NCI-H1092 treated with DMSO at 0.1 percent for 48 hours (cell line): ENCODE measurements at places on chromosomes 3 and 15.

GRCh38 chr3:190092250-190092649 lies 28.4 kb downstream of the P3H2 start:
- no peak for DNase-seq

DNA sequence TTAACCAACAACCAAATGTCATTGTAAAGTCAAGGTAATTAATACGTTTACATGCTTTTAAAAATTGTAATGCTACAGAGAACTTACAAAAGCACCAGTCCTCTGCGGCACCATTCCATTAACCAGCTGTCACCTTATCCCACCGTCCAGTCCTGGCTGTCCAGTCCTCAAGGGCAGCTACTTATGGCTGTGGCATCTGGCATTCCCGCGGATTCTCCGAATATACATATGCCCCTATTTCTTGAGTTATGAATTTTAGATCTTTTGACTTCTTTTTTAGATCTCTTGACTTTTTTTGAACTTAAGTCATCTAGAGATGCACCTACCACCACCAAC lies 382 bp upstream of the POMGNT2 start:
- no peak for DNase-seq

DNA sequence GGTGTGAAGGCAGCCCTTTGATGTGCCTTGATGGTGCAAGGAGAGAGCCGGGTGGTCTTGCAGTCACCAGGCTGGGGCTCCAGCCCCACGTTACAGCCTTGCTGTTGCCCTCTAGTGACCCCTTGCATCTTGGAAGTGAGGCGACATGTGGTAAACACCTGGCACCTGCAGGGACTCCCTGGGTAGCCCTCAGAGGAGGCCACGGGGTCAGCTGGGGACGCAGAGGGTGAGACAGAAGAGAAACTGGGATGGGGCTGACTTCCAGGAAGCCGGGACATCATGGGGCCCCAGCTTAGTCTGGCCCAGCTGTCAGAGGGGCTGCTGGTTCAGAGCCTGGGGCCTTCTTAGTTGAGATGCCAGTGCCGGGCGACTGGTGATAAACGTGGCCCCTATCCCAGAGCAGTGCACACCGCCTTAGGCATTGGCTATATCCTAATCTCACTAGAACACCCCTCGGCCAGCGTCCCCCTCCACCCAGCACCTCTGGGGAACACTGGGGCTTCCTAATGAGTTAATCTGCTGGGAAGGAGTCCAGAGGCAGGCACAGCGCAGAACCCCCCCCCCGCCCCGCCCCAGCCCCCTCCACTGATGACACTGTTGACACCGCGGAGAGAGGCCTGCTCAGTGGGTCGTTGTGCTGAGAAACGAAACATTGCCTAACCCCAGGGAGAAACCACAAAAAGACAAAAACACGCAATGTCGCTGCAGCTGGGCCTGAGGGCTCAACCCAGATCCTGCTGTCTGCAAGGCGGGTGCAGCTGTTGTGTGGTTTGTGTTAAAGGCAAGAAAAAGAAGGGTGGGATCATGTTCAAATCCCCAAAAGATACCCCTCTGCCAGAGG lies 60.5 kb upstream of the KLF13 start:
- DNase-seq: no peak

DNA sequence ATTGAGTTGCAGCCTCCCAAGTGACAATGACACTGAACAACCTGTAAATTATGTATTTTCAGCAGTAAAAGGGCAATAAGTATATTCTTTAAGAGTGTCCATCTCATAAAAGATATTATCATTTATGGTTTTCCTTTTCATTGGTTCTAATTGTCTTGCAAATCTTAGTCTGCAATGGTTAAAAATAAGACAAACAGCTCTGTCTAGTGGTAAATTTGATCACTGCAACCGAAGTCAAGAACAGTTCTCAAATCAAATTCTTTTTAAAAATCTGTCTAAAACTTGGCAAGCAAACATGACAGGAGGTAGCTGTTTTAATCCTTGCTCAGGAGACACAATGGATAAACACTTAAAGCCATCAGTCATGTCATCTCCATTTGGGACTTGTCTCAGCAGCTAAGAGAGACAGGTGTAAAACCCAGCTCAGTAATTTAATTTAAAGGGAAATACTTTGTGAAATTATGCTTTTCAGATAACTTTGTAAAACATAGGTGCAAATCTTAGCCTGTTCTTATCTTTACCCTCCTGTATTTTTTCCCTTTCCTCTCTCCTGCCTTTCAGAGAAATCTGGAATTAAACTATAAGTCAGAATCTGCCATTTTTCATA lies 150.3 kb upstream of the ARHGEF26 start:
- peak; percentile 32 for DNase-seq

GRCh38 chr3:12871404-12871983 lies 30.1 kb upstream of the RPL32 start:
- DNase-seq: no peak

DNA sequence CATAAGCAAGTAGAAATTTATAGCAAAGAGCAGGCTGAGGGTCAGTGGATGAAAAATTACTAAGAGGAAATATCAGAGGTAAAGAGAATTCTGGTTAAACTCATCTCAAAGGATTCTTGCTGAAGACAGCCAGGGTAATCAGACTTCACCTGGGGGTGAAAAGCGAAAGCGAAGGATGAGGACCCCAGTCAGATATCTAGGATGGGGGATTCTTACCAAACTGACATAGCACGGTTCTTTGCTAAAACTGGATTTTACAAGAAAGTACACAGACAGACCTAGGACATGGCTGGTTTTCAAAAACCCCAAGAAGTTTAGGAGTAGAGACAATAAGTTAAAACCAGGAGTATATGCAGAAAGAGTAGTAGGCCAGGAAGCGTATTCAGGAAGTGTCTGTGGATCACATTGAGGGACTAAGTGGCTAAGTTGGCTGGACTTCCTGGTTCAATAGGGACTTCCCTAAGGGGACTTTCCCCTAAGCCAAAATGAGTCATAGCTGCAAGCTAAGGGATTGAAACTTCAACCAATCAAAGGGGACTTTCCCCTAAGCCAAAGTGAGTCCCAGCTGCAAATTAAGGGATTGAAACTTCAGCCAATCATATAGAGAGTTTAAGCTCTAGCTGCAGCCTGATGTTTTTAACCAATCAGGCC lies 2.4 kb upstream of the CFAP91 start:
- DNase-seq: no peak

GRCh38 chr15:89500397-89501270 lies 4.3 kb upstream of the RHCG start:
- no peak for DNase-seq

DNA sequence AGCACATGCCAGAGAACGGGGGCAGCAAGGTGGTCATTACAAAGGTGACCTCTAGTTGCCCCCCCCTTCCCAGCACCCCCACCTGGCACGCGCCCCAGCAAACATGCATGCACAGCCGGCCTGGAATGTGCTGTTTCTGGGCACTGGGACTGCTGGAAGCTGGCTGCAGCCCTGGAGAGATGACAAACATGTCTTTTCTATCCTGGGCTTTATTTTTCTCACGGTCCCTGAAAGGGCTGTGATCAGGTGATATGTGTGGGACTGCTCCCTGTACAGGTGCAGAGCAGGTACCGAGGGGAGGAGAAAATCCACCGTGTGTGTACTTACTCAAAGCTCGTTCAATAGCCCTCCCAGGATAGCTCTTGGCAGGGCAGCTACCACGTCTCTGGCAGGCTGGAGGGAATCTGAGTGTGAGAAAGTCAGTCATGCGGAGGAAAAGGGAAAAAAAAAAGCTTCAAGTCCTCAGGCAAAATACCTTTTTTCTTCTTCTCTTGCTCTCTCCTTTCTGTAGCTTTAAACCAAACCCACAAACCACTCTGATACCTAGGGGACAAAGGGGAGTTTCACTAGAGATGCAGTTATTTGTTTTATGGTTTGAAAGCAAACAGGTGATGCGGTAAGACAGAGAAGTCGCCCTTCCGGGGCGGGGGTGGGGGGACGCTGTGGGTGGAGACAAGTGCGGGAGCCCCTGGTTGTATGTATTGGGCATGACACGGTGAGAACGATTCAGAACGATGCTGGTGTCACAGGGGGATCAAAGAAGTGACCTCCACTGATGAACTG lies 5.0 kb upstream of the HES1 start:
- DNase-seq: peak; percentile 60

DNA sequence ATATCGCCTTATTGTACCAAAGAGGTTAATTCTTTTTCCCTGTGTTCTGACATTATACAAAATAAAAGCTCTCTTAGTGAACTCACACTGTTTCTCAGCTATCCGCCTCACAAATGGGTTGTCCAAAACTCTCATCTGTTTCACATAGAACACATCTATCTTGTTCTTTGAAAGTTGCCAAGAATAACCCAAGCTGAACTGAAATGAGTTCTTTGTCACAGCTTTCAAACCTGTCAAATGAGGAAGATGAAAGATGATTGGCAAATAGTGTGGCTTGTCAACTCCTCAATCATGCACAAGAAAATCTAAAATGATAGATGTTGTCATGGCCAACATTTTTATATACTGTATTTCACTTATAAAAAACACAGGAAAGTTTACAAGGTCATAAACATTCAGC lies 168.1 kb upstream of the OSTN start:
- DNase-seq: no peak

DNA sequence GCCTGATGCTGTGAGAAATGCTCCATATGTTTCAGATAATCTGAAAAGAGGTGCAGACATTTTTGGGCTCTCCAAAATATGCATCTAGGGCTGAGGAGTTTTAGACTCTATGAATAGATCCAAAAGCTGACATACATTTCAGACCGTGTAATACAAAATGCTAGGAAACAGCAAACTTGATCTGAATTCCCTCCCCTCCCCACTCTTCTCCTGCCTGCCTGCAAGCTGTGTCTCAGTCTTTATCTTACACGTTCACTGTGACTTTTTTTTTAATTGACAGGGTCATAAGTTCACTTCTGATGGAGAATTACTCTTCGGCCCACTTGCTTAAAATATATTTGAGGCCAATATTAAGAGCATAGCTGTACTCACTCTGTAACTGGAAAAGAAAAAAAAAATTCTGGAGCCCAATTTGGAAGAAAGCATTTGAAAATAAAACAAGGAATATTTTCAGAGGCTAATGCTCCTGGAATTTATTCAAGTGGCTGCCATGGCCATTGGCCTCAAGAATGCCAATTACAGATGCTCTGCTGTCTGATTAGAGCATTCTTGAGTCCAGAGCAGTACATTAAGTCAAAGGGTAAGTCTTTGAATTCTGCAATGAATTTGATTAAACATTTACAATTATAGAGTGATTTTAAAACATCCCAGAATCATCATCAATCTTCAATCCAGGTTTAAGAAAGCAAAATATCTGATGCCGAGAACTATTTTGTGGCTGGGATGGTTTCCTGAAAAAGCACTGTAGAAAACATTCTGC lies 146.2 kb upstream of the SEMA6D start:
- DNase-seq: no peak

DNA sequence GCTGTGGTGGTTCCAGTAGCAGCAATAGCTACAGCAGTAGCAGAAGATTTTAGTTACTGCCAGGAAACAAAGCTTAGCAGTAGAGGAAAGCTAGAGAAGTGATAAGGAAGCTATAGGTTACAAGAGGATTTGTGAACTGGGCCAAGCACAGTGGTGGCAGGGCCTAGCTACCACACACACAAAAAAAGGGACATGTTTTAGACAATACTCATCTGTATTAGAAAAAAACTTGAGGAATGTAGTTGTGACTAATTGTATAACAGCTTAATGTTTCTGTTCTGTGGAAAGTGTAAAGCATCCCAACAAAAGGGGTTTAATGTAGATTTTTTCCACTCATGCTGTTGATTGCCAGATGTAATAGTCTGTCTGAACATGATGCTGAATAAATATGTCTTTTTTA lies 29.9 kb upstream of the PFN2 start:
- no peak for DNase-seq

DNA sequence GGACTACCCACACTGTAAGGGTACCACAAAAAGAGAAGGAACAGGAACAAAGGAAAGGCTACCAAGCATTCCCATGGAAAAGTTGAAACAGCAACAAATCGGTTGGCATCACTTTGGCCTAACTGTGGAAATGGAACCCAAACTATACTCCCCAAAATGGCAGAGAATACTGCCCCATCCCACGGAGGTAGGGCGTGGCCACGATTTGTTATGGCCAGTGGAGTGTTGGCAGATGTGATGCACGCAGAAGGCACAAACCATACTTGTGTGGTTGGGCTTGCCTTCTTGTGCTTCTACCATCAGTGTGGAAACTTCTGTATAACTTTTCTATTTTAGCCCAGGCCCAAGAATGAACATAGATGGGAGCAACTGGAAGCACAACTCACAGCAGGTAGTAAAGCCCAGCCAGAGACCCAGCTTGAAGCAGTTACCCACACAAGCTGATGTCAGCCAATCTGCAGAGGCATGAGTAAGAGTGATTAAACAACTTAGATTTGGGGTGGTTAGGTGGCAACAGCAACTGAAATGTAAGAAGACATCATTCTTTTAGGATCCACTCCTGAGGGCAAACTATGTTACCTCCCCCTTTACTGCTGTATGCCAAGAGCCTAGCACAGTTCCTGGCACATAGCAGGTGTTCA lies 64.1 kb downstream of the BTD start:
- DNase-seq: no peak

DNA sequence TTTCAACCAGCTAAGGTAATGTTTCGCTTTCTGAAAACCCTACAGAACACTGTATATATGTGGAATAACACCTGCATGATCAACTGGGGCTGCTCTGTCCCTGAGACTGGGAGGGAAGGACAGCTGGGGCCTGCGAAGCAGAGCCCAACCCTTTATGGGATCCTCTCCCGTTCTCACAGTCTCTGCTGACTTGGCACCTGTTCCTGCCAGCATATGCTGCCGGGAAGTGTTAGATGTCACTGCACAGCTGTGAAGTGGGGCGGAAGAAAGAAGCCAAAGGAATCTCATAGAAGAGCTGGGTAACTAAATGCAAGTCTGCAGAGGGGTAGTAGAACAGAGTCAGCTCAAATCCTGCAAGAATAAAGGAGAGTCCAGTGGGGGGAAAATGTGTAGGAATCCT lies 29.6 kb downstream of the LRRC3B start:
- no peak for DNase-seq

- no peak for DNase-seq
These were observed 42.3 kb downstream of the RSRC1 start for GRCh38 chr3:158152186-158152585.

DNA sequence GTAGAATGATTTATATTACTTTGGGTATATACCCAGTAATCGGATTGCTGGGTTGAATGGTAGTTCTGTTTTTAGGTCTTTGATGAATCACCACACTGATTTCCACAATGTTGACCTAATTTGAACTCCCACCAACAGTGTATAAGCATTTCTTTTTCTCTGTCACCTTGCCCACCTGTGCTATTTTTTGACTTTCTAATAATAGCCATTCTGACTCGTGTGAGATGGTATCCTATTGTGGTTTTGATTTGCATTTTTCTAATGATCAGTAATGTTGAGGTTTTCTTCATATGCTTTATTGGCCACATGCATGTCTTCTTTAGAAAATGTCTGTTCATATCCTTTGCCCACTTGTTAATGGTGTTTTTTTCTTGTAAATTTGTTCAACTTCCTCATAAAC lies 340.8 kb downstream of the PLOD2 start:
- no peak for DNase-seq
